ENCODE measurements at places on chromosomes 5 and 9.
A peak's percentile ranks its signal among the peaks of the same experiment; 100 is the strongest.

DNA sequence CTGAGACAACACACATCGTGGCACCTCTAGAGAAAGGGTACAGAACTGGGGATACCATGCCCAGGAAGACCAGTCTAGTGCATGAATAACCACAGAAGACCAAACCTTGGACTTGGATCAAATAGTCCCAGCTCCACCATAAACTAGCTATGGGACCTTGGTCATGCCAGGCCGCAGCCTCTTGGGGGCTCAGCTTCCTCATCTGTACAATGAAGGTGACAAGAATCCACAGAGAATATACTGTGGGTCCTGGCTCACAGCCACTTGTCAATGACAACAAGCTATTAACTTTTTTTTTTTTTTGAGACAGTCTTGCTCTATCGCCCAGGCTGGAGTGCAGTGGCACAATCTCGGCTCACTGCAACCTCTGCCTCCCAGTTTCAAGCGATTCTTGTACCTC, 3.9 kb downstream of the KYAT1 start:
- peak; percentile 84 for DNase-seq

- no peak for DNase-seq
Measured at GRCh38 chr9:81906671-81907070, 21.6 kb upstream of the SPATA31D4 start.

DNA sequence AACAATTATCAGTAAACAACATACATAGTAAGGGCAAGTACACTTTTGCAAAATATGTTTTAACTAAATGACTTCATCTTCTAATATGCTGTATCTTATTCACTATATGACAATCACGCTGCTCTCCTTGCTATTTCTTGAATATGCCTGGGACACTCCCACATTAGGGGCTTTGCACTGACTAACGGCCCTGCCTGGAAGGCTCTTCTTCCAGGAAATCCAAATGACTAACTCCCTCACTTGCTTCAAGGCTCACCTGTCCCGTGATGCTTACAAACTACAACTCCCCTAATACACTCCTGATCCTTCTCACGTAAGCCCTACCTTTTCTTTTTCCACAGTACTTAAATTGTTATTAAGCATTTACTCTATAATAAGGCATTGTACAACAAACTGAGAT, 10.6 kb downstream of the ERP44 start:
- DNase-seq, result no peak

GRCh38 chr9:22363421-22363887, 83.2 kb upstream of the DMRTA1 start:
- DNase-seq, result no peak

- no peak for DNase-seq
Measured at GRCh38 chr9:116499986-116500871, 186.9 kb upstream of the TRIM32 start.

DNA sequence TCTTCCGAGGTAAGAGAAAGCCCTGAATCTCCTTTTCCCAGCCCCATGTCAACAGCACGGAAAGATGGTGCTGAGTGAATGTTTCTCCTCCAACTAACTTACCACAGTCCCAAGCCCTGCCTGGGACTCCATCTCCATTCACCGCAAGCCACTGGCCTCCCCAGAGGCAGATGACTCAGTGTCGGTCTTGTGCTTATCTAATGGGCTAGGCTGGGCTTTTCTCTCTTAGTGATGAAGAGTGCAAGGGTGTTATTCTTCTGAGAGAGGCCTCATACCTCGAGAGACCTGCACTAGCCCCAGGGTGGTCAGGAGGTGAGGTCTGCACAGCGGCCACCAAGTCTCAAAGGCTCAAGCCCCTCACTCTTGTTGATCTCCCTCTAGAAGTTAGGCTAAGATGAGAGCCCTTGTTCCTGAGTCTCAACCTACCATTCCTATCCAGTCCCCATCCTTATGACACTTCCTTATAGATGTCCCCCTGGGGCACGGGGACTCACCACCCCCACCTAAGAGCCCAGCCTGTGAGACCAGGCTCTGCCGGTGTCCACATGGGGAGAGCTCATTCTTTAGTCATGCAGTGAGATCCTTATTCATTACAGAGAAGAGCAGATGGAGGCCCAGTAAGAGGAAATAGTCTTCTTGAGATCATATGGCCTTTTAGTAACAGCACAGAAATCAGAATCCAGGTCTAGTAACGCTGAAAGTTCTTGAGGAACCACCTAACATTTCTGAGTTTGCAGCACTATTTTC, 127.0 kb downstream of the SAXO1 start:
- no peak for DNase-seq

DNA sequence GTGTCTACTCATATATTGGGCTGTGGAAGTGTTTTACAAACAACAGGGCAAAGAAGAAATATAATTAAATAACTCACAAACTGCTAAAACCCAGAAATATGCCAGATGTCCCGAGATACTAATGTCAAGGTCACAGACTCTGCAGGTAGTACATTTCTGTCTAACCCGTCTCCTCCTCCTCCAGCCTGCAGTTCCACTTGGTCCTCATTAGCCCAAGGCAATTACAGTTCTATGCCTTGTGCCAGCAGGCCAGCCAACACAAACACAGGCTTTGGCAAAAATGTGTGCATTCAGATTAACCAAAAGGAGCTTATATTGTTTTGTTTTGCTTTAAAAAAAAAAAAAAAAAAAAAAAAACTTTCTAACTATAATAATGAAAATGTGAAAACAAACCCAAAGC, 148.8 kb downstream of the MYO10 start:
- DNase-seq, result no peak

- DNase-seq, result no peak
Measured at GRCh38 chr5:181197326-181197951, 7.6 kb downstream of the TRIM7 start.

GRCh38 chr5:61991866-61992265, 314.1 kb upstream of the KIF2A start:
- DNase-seq, result no peak

DNA sequence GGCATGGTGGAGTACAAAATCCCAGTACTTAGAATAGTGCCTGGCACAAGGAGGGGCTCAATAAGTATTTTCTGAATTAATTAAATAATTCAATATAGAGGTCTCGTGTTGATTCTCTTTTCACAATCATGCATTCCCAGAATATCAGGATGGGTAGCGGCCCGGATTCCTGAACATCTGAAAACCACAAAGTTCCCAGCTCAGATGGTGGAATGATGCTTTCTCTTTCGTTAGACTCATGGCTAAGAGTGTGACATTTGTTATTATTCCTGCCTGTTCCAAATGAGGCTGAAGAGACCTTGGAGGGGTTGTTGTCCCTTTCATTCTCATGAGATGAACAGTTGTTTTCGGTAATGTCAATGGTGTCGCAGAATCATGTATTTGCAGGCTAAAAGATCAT, 95.4 kb upstream of the LIFR start:
- no peak for DNase-seq

DNA sequence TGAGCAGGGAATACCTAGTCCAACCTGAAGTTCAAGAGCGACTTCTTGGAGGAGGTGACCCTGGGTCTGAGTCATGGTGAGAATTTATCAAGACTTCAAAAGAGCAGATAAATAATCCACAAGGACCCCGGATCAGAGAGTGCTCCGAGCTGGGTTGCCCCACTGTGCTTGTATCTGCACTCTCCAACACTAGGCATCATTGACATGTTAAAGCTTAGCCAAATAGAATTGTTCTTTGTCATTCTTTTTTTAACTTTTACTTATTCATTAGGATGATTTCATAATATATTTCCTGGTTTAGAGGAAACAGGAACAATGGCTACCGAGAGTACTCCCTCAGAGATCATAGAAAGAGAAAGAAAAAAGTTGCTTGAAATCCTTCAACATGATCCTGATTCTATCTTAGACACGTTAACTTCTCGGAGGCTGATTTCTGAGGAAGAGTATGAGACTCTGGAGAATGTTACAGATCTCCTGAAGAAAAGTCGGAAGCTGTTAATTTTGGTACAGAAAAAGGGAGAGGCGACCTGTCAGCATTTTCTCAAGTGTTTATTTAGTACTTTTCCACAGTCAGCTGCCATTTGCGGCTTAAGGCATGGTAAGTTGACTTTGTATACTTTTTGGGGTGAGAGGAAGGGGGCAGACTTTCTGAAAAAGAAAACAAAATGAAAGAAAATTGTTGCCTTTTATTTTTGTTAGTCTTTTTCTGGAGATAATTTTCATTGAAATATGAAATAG, at the start of gene CARD6:
Gene CARD6 (plus strand): TSS at position 300 of the 738 bp plus-strand sequence. CDS start 16 bp downstream, at position 316.
- DNase-seq, result peak; percentile 68

GRCh38 chr9:1440256-1440655, 390.1 kb downstream of the DMRT2 start:
- no peak for DNase-seq

GRCh38 chr5:92713335-92713743, 867.7 kb downstream of the NR2F1-AS1 start:
- no peak for DNase-seq

GRCh38 chr5:150642567-150642927, 2.1 kb downstream of the SYNPO start:
- DNase-seq, result no peak

- peak; percentile 3 for DNase-seq
Measured at GRCh38 chr9:13432904-13433303, 153.4 kb upstream of the MPDZ start.

DNA sequence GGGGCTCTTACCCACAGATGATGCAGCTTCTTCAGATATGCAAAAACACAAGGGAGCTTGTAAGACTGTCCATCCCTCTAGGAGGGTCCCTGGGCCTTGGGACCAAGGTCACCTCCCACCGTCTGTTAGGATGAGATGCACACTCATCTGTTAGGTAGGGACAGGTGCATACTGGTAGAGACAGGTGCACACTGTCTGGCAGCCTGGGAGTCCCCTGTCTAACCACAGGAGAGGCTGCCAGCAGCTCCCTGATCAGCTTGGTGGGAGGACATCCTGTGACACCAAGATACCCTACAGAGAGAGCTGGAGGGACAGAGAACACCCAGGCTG, 13.2 kb downstream of the TSPAN17 start:
- no peak for DNase-seq

GRCh38 chr5:104178829-104179456, 616.4 kb upstream of the NUDT12 start:
- DNase-seq, result peak; percentile 73

- DNase-seq, result no peak
Measured at GRCh38 chr5:115265220-115265619, 2.5 kb upstream of the PGGT1B start.

DNA sequence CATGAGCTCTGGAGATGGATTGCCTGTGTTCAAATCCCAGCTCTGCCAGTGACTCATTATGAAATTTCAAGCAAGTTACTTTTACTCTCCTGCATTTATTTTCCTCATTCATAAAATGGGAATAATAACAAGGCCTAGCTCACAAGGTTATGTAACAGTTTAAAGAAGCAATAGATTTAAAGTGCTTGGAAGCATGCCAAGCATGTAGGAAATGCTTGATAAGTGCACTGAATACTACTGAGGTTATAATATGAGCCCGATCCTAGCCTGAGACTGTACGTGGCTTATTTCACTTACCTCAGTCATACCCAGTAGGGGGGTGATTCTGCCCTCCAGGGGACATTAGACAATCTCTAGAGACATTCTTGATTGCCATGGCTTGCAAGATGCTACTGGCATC, 734.1 kb upstream of the WWC1 start:
- peak; percentile 4 for DNase-seq

DNA sequence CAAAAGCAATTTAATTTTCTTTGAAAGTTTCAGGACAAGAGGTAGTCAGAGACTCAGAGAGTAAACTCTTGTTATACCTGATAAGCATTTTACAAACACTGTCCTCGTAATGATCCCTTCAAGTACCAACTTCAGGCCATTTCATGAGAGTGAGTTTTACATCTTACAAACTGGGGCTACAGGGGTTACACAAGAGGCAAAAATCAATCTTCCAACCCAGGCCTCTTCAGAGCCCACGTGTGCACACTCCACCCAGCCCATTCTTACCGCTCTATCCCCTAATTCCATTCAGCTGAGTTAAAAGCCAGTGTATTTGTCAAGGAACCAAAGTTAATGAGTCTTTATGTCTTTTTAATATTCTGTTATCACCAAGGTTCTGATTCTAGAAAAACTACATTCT, 46.5 kb downstream of the PSMB7 start:
- DNase-seq, result no peak

- DNase-seq, result no peak
Measured at GRCh38 chr5:77632526-77633206, 5.8 kb downstream of the OTP start.

GRCh38 chr5:89396278-89396954, 513.4 kb upstream of the MEF2C start:
- DNase-seq, result peak; percentile 76

DNA sequence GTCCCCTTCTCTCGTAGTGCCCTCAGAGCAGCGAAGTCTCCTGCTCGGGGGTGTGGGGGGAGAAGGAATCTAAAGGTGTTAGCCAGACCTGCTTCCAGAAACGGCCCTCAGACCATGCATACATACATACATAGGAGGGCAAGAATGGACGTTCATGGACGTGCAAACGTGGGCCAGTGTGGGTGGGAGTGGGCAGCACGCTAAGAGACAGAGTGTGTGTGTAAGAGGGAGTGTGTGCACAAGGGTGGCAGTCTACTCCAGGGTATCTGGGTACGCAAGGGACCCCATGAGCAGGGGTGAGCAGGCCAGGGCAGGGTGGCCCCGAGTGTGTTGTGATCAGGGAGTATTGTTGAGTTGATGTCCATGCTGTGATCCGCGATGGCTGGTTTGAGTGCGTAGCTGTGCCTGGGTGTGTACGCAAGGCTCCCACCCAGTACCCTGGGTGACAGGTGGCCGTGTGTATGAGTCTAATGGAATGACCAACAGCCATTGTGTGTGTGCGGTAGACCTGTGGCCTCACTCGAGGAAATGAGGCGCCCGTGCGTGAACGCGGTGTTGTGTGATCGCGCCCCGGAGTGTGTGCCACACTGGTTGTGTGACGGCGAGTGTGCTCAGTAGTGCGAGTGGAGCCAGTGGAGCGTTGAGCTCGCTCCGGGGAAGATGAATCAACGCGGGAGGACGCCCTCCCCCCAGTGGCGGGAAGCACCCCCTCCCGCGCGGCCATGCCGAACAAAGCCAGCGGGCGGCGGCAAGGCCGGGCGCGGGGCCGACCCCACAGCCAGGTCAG, 826 bp downstream of the GPRIN1 start:
- DNase-seq, result no peak

GRCh38 chr5:73189871-73190376, 16.9 kb downstream of the TMEM174 start:
- DNase-seq, result no peak

GRCh38 chr9:127805620-127806019, 2.9 kb downstream of the FPGS start:
- peak; percentile 77 for DNase-seq

GRCh38 chr5:43256261-43256966, 56.8 kb downstream of the HMGCS1 start:
- no peak for DNase-seq

- no peak for DNase-seq
Measured at GRCh38 chr5:55895346-55895745, 44.2 kb downstream of the IL31RA start.

Measured in hematopoietic multipotent progenitor cell treated with erythropoietin and hydrocortisone succinate and interleukin-3 and kit ligand, for 6 days (in vitro differentiated cells).